Skin of body (tissue), 3 donors: ENCODE measurements at places on chromosomes 1 and 21.

GRCh38 chr1:185960422-185961321 is 226.5 kb downstream of the HMCN1 start:
- peak; percentile 88 for DNase-seq

DNA sequence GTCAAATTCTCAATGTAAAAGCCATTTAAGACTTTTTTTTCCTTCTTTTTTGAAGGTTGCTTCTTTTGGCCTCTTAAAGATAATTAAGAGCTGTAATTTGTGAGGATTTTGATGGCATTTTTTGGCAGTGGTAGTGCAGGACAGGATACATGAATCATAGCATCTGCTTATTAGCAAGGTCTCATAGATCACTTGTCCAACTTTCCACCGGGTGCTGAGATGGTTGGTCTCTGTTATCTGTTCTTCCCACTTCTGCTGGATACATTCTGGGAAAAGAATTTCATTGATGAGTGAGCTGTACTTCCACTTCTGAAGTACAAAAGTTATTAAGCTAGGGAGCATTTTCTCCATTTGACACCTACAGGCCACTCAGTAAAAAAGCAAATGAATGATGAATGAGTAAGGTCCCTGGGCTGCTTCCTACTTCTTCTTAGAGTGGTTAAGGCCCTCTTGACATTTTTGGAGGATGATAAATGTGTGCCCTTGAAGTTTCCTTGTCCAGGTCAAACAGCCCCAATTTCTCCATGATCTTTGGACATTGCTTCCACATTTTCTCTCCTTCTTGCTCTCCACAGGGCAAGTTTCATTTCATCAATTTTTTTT is 100.6 kb downstream of the ROR1 start:
- DNase-seq = no peak

DNA sequence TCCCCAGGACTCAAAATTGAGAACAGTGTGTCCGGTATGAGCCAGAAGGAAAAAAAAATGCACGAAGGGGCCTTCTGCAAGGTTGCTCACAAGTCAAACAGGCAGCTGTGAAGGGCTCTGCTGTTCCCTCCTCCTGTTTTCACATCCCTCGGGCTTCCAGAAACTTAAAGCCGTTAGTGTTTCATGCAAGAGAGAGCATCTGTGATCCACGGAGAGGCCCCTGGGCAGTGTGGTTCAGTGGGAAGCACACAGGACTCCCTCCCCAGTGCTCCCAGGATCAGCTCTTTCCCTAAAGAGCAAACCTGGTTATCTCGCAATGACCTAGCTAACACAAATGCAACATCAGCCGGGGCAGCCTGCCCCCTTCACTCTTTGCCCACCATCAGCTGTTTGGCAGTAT is 2.9 kb upstream of the MATN1 start:
- DNase-seq = peak; percentile 44

DNA sequence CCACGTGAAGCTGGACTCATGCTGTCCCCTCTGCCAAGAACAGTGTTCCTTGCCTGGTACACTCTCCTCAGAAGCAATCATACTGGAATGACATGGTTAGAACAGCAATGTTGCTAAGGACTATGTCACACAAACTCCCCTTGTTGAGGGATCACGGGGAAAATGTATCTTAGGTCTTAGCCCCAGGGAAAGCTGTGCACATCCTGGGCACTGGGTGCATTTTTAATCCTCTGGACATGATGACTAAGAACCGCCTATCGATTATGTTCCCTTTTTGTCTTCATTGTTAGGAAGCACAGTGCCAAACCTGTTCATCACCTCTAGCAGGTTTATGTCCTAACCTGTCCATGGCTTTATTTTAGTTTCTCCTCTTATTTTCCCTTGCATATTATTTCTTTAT is 115.1 kb downstream of the HIVEP3 start:
- no peak for DNase-seq

GRCh38 chr1:38183096-38183495 is 136.5 kb upstream of the POU3F1 start:
- DNase-seq = no peak

GRCh38 chr1:41751804-41752513 is 166.8 kb downstream of the HIVEP3 start:
- DNase-seq = no peak

GRCh38 chr21:17454315-17455027 is 58.4 kb upstream of the CXADR start:
- DNase-seq = peak; percentile 92

- no peak for DNase-seq
Measured at GRCh38 chr1:147648933-147649332, 21.4 kb downstream of the ACP6 start.

GRCh38 chr1:9404117-9404914 is 111.6 kb downstream of the SPSB1 start:
- DNase-seq = no peak

DNA sequence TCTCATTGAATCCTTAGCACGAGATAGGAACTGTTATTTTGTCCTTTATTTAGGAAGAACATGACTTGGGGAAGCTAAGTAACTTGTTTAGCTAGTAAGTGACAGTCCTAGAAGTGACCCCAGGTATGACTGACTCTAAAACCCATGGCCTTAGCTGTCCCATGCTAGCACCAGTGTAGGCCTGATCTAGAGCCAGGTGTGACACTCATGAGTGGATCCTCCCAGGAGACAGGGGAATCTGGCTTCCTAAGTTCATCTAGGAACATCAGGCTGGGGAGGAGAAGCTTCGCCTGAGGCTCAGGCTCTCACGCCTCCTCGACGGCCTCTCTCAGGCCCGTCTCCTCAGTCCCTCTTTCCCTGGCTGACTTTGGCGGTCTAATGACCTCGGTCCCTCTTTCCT is 31.2 kb downstream of the CD48 start:
- DNase-seq = no peak

- DNase-seq = no peak
Measured at GRCh38 chr21:39073063-39073462, 110.2 kb downstream of the PSMG1 start.

GRCh38 chr1:69671363-69672010 is 103.8 kb downstream of the LRRC7 start:
- DNase-seq = peak; percentile 13

DNA sequence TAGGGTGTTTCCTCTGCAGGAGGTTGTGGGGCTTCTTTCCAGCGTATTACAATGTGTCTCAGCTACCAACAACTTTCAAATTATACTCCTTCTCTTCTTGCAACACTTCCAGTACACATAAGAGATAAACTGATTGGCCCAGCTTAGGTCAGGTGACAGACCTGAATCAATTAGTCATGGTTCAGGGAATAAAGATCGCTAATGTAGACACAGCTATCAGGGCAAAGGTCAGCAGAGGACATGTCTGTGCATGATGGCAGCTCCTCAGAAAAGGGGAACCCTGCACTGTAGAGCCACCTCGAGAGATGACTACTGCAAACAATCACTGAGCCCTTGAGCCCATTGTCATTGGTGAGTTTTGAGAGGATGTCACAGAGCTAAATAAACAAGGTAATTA is 36.8 kb upstream of the PKN2 start:
- DNase-seq = no peak

DNA sequence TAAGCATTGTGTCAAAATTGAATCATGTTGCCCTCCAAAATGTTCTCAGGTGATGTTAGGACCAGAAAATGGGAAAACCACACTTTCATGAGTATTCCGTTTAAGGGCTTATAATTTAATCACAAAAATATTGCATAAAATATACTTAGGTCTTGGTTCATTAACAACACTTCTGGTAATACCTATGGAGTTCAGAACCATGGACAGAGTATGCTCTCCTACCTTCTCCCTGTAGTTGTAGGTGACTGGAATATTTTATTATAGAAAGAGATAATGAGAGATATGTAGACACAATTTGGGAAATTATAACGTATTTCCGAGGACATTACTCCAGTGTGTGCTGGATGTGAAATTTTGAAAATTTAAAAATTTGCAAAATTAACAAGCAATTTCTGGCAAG is 232.5 kb downstream of the NCAM2 start:
- DNase-seq = no peak

GRCh38 chr1:34906756-34907155 is 22.7 kb downstream of the DLGAP3 start:
- no peak for DNase-seq

GRCh38 chr1:106956721-106957120 is 99.8 kb upstream of the PRMT6 start:
- peak; percentile 87 for DNase-seq

- DNase-seq = peak; percentile 49
Measured at GRCh38 chr21:45029298-45029947, 45.0 kb upstream of the ADARB1 start.

DNA sequence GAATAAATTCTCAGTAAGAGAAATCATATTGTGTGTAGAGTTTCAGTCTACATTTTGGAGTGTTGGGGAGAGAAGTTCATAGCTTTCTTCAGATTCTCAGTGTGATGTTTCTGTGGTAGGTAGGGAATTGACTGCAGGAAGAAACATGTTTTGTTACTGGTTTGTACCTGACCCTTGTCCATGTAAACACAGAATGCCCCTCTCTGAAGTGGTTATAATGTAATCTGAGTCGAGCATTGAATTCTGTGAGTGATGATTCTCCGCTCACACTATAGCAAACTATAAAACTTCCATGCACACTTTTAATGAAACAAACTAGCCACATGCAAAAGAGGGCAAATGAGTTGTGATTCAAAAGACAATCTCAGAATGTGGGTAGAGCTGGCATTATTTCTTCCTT is 433.2 kb downstream of the USP25 start:
- no peak for DNase-seq

- DNase-seq = no peak
Measured at GRCh38 chr1:76865696-76866286, 1.5 kb upstream of the ST6GALNAC5 start.

GRCh38 chr1:13583966-13584791 is 547 bp downstream of the PDPN start:
- no peak for DNase-seq

DNA sequence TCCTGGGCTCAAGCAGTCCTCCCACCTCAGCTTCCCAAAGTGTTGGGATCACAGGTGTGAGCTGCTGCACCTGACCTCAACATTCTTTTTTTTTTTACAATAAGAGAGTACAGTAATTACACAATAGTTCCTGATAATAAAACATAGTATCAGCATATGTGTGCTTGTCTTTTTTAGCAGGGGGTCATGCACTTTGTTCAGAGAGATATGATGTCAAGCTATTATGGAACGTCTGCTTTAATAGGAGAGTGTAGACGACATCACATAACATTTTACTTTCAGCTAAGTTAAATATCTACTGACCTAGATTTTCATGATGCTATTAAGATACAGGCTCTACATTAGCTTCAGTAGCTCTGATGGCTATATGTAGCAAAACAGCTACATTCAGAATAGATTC is 70.5 kb downstream of the FMO4 start:
- DNase-seq = no peak

GRCh38 chr1:234106032-234106431 is 201.6 kb downstream of the SLC35F3 start:
- no peak for DNase-seq

GRCh38 chr21:31318971-31319370 is 25.1 kb downstream of the TIAM1 start:
- no peak for DNase-seq

GRCh38 chr1:27116232-27116631 is 38.7 kb downstream of the SLC9A1 start:
- no peak for DNase-seq

- no peak for DNase-seq
Measured at GRCh38 chr1:191350938-191351337, 807.3 kb upstream of the RGS18 start.

DNA sequence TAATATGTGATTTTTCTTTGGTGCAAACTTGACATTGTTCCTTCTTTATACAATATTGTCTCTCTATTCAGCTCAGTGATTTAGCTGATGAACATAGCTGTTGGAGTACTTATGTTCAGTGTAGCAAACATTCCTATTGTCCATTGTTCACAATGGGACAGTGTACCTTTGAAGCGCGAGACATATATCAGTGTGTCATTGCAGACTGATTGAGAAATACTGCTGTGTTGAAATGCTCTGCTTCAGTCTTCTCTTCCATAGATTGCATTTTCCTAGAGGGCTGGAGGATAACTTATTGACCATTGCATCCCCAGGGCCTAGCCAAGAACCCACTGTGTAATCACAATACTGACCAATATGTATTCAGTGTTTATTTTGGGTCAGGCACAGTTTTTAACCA is 46.5 kb downstream of the HLX start:
- DNase-seq = no peak

GRCh38 chr1:236066828-236067386 is 2.0 kb upstream of the NID1 start:
- no peak for DNase-seq

DNA sequence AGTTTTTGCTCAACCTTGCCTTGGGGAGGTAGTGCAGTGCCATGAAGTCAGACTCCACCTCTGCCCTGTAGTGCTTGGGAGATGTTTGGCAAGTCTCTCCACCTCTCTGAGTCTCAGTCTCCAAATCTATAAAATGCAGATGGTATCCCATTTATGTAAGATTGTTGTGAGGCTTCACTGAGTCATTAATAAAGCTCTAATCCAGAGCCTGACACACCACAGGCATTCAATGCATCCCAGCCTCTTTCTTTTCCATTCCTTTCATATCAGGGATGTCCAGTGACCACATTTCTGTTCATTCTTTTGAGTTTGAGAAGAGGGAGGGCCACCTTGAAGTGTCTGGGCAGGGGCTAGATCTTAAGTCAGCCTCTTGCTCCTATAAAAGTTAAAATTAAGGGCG is 37.6 kb upstream of the LMO4 start:
- DNase-seq = no peak

DNA sequence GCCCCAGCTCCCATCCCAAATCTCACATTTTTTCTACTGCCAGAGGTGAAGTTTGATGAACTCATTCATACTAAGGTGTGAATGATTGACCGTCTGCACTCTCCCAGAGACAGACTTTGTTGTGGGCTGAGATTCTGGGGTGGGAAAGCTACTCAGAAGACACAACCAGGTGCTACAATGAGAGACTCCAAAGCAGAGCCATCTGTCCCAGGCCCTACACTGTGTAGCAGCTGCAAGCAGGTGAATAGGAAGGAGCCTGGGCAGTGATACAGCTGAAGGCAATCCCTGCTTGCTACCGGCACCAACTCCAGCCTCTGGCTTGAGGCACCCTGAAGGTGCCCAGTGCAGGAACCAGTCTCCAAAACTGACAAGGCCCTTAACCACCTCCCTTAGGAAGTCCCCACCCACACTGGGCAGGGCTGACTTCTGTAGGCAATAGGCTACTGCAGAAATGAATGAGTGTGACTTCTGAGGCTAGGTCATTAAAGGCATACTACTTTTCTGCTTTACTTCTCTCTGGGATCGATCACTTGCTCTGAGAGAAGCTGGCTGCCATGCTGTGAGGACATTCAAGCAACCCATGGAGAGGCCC is 79.7 kb upstream of the RUNX3 start:
- no peak for DNase-seq

GRCh38 chr1:167849666-167850065 is 64.3 kb downstream of the ADCY10 start:
- DNase-seq = no peak

DNA sequence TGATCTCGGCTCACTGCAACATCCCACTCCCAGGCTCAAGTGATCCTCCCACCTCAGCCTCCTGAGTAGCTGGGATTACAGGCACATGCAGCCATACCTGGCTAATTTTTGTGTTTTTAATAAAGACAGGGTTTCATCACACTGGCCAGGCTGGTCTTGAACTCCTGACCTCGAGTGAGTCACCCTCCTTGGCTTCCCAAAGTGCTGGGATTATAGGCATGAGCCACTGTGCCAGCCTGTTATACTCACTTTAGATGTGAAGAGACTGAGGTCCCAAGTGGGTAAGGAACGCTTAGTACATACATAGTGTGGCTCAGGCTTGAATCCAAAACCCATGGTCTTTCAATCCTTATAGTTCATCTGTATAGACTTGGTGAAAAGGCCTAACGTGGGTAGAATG is 63.7 kb upstream of the EPS8L3 start:
- DNase-seq = no peak
